ENCODE measurements at places on chromosomes 12 and 14.

- DNase-seq: no peak
- H3K27ac ChIP-seq: no peak overlapping the region
- H3K27me3 ChIP-seq: no peaks in the 10 kb centered on the region
- H3K4me1 ChIP-seq: no peaks in the 10 kb centered on the region
- H3K4me3 ChIP-seq: no peak overlapping the region
Observed at GRCh38 chr12:56781726-56782125, 18.6 kb downstream of the HSD17B6 start.

DNA sequence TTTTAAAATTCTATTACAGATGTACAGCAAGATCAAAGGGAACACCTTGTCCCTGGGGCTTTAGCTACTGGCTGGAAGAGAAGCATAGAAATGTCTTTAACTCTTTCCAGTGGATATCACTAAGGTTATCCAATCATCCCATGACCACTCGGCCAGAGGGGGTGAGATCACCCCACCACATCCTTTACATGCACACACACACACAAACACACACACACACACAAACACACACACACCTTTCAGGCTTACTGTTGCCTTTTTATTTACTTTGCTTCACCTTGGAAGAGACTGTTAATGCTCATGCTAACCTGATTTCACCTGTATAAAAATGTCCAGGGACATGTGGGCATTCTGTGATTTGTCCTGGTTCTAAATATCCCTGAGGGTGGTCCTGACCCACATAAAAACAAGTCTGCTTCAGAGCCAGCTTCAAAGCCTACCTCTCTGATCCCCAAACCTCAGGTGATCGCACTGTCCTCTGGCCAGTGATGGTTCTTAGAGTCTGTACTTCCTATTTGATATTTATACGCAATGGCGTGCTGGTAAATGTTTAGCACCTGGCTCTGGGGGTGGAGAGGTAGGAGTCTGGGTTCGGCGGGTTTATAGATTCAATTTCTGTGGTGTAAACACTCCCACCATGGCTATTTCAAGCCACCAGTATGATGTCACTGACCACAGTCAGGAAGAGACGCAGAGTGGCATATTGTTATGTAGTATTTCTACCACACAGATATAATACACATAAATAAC, 166.1 kb upstream of the EEA1 start:
- no peaks in the 10 kb centered on the region for H3K4me1 ChIP-seq
- no peak overlapping the region for H3K27ac ChIP-seq
- no peak overlapping the region for H3K4me3 ChIP-seq
- H3K36me3 ChIP-seq: no peaks in the 10 kb centered on the region

DNA sequence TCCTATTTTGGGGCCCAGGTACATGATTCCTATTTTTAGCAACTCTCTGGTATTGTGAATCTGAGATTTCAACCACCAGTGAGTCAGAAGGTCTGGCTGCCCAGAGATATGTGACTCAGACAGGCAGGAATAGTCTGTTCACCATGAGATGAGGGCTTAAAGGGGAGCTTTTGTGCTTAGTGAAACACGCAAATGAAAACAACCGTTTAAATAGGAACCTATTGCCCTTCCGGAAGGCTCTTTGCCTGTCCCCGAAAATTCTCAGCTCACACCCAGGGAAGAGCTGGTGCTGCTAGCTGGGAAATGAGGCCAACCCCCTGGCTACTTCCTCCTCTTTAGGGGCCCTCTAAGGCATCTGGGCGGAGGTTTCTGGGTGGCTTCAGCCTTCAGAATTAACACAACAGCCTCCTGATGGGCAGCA, 283.6 kb downstream of the CACNA1C start:
- H3K27me3 ChIP-seq: no peaks in the 10 kb centered on the region
- H3K4me1 ChIP-seq: peaks cover 7% of the 10 kb centered on the region
- H3K36me3 ChIP-seq: no peaks in the 10 kb centered on the region
- DNase-seq: no peak

DNA sequence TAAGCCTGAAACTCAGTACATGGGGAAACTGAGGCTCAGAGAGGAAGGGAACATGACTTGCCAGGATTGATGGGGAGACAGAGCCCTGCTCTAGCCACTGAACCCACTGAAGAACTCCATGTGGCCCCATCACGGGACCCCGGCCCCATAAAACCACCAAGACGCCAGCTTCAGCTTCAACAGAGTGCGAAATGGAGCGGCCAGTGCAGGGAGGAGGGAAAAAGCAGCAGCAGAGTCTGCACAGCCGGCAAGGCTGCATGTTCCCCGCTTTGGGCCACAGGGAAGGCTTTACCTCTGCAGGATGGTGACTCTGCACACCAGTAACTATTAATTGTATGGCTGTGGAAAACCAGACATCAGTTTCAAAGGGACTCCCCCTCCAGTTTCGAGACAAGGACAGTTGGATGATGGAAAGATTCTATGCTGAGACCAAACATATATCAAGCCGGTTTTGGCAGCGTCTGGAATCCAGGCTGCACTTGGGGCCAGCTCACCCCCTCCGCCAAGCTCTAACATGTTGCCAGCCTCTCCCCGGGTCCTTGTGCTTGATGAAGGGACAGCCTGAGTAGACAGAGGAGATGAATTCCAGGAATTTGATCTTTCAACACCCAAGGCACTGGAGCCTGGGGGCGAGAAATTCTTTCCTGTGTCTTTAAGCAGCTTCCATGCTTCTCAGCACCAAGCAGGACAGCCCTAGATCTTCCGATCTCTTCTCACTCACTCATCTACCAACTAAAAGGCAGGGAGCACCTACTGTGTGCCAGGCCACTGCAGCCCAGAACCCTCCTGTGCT, 55.7 kb upstream of the BCL11B start:
- no peaks in the 10 kb centered on the region for H3K4me1 ChIP-seq
- no peak overlapping the region for H3K4me3 ChIP-seq
- H3K36me3 ChIP-seq: no peaks in the 10 kb centered on the region
- H3K27ac ChIP-seq: no peak overlapping the region
- DNase-seq: peak; percentile 42

- no peak overlapping the region for H3K27ac ChIP-seq
- DNase-seq: no peak
- no peaks in the 10 kb centered on the region for H3K4me1 ChIP-seq
Observed at GRCh38 chr12:65785500-65785899, 38.8 kb upstream of the HMGA2 start.

DNA sequence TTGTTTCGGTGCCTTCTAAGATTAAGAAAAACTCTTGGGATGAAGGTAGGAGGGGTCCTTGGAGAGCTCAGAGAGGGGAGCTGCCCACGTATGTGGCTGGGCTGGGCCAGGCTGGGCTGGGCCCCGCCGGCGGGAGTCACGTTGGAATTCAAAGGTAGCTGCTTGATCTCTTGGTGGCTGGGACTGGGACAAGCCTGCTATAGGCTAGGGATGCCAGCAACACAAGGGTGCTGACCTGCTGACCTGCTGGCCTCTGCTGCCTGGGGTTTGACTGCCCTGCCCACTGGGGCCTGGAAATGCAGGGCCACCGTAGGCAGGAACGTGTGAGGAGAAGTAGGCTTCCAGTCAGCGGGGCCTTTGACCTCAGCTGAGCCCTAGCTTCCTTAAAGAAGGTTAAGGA, 52.8 kb upstream of the GTF2A1 start:
- no peak overlapping the region for H3K4me3 ChIP-seq
- H3K36me3 ChIP-seq: peaks cover 8% of the 10 kb centered on the region
- no peaks in the 10 kb centered on the region for H3K4me1 ChIP-seq
- DNase-seq: no peak

GRCh38 chr14:52043690-52044089, 25.2 kb downstream of the NID2 start:
- no peak for DNase-seq
- H3K36me3 ChIP-seq: peaks cover 7% of the 10 kb centered on the region
- peaks cover 9% of the 10 kb centered on the region for H3K4me1 ChIP-seq
- no peaks in the 10 kb centered on the region for H3K27me3 ChIP-seq

DNA sequence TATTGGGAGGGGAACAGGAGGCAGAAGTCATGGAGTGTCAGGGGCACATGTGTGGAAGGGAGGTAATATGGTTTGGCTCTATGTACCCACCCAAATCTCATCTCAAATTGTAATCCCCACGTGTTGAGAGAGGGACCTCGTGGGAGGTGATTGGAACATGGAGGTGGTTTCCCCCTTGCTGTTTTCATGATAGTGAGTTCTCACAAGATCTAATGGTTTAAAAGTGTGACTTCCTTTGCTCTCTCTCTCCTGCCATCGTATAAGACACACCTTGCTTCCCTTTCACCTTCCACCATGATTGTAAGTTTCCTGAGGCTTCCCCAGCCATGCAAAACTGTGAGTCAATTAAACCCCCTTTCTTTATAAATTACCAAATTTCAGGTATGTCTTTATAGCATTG, 41.6 kb upstream of the CDK17 start:
- no peaks in the 10 kb centered on the region for H3K36me3 ChIP-seq
- no peak overlapping the region for H3K4me3 ChIP-seq

DNA sequence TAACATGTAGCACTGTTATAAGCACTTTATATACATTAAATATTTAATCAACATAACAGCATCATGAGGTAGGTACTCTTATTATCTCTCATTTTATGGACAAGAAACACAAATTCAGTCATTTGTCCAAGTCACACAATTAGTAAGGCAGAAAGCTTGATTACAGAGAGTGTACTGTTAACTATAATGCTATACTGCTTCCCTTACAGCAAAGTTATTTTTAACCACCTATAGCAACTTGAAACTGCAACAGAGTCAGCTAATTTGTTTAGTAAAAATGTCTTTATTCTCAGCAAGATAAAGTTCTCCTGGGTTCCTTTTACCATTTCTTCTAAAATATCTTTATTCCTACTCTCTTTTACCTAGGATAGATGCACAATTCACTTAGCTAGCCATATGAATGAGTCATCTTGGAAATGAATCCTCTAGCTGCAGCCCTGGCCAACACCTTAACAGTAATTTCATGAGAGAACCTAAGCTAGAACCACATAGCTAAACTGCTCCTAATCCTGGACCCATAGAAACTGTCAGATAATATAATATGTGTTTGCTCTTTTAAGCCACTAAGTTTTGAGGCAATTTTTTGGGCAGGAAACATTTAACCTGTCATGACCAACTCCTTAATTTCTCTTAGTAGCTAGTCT, 90.2 kb upstream of the HECTD1 start:
- H3K4me1 ChIP-seq: no peaks in the 10 kb centered on the region
- peaks cover 36% of the 10 kb centered on the region for H3K36me3 ChIP-seq
- no peak overlapping the region for H3K27ac ChIP-seq
- no peak overlapping the region for H3K4me3 ChIP-seq

DNA sequence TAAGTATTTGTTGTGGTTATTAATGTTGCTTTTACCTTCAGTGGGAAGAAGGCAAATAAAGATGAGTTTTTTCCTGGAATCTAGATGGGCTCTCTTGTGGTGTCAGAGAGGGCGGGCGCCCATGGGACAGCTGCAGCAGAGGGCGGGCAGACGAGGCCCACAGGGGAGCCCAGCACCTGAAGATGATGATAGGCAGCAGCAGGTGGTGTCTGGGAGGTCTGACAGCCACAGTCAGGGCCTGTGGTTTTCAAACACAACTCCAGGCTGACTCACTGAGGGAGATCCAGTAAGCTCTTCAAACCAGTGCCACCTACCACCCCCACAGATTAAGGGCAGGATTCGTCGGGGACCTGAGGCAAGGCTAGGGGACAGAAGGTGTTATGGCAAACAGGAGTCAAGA, 42.8 kb downstream of the NKX2-1 start:
- no peaks in the 10 kb centered on the region for H3K27me3 ChIP-seq
- no peak overlapping the region for H3K27ac ChIP-seq
- H3K4me1 ChIP-seq: no peaks in the 10 kb centered on the region
- no peak for DNase-seq
- no peaks in the 10 kb centered on the region for H3K36me3 ChIP-seq
- no peak overlapping the region for H3K4me3 ChIP-seq

DNA sequence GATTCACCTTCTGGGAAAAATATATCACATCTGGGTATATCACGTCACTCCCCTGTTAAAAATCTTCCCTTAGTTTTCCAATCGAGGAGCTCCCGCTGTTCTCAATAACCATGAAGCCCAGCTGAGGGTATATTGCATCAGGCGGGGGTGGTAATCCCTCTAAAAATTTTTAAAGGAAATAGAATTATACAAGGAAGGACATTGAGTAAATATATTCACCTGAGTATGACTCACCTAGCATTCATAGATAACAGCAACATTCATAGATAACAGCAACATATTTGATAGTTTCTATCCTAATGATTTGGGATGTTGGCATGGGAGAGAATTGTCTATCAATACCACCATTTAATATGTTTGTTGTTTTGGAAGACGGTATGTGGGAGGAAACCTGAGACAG, 473.6 kb downstream of the RMST start:
- no peak for DNase-seq
- H3K27me3 ChIP-seq: no peaks in the 10 kb centered on the region

DNA sequence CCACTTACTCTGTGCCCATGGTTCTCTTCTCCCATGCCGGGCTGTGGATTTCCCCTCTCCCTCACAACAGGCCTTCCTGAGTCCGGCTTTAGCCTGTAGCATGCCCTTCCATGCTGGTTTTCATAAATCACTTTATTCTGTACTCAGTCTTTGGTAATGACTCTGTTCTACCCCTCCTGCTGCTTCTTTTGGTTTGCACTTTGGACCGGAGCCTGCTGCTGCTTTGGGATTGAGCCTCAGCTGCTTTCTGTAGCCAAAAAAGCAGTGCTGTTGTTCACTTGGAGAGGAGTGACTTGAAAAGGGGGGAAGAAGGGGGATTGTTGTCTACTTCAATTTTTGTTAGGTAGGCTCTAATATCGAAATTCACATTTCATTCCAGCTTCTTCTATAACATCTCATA, 8.5 kb upstream of the SLC6A13 start:
- DNase-seq: no peak
- H3K4me1 ChIP-seq: no peaks in the 10 kb centered on the region
- H3K27me3 ChIP-seq: no peaks in the 10 kb centered on the region
- no peak overlapping the region for H3K27ac ChIP-seq
- H3K4me3 ChIP-seq: no peak overlapping the region

GRCh38 chr14:52263190-52263589, 4.3 kb upstream of the PTGDR start:
- no peak for DNase-seq
- peaks cover 10% of the 10 kb centered on the region for H3K4me1 ChIP-seq
- no peaks in the 10 kb centered on the region for H3K36me3 ChIP-seq
- H3K27me3 ChIP-seq: peaks cover 11% of the 10 kb centered on the region
- no peak overlapping the region for H3K4me3 ChIP-seq

- no peak for DNase-seq
- H3K27me3 ChIP-seq: no peaks in the 10 kb centered on the region
- H3K27ac ChIP-seq: peak overlapping the region; percentile 93
- H3K36me3 ChIP-seq: peaks cover 11% of the 10 kb centered on the region
Observed at GRCh38 chr14:68977180-68977717, 1.9 kb downstream of the ACTN1 start.

DNA sequence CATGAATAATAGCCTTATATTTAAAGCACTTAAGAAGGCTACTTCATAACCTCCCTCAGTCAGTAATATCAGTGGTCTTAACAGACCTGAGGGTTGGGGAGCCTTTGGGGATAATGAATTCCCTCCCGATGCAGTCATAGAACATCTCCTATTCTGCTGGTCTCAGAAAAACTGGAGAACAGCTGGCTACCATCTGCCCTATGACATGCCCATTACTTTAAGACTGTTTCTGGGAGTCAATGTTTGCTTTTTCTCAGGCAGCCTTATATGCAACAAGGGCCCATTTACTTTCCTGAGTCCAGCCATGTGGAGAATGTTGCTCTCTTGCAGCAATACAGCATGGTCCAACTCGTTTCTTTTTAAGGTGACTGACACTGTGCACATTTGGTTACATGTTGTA, 161.7 kb upstream of the PARP11 start:
- H3K4me1 ChIP-seq: peaks cover 23% of the 10 kb centered on the region
- H3K27me3 ChIP-seq: no peaks in the 10 kb centered on the region
- H3K27ac ChIP-seq: no peak overlapping the region
- no peak for DNase-seq
- no peak overlapping the region for H3K4me3 ChIP-seq

Measured in upper lobe of right lung (tissue), 1 donor.